Stimulated activated CD8-positive, alpha-beta memory T cell treated with anti-CD3 and anti-CD28 coated beads, Interleukin-7, amount 100 ng/mL, for 48 hours (primary cell): ENCODE measurements at places on chromosomes 2 and 18.

- DNase-seq = no peak
Measured at GRCh38 chr2:26521054-26521912, 43.4 kb upstream of the OTOF start.

DNA sequence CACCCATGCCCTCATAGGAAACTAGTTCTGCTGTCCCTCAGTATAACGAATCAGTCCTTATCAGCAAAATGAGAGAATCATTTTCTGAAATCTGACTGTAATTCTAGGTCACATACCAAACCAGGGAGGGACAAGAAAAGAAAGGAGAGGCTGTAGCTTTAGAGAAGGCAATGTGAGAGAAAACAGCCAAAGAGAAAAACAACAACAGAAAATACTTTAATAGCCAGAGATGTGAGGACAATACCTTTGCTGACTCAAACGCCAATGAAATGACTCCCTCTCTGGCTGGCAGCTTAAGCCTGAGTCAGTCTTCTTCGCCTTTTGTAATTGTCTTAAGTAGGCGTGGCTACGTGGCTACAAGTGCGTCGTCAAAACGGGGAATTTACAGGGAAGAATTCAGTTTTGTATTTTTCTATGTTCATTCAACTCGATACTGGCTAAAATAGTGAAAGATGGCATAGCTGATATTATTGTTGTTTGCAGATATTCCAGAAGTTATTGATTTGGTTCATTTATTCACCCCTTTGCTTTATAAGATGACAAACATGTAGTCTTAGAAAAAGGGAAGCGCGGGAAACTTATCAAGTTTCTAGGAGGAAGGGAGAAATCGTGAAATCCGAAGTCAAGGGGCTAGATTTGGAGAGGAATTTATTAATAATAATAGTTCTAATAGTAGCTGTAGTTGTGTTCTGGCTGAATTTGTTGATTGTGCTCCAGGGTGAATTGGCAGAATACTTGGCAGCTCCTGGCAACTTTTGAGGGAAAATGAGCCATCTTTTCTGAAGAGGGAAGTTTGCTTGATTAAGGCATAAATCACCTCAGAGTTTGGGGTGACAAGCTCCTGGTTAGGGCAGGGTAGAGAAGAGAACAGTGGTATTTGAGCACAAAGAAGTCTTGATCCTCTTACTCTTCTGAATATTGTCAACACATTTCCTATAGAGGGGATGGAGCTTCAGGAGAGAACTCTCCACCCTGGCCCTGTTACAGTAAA, at the start of gene IL1A:
Gene IL1A (minus strand): TSS at position 295 of the 991 bp plus-strand sequence. CDS start 723 bp downstream, outside the sequence.
- no peak for DNase-seq

- no peak for DNase-seq
Measured at GRCh38 chr2:128632501-128632800, 313.8 kb upstream of the HS6ST1 start.

GRCh38 chr18:38948436-38948835, 1382.8 kb upstream of the CELF4 start:
- DNase-seq = no peak

DNA sequence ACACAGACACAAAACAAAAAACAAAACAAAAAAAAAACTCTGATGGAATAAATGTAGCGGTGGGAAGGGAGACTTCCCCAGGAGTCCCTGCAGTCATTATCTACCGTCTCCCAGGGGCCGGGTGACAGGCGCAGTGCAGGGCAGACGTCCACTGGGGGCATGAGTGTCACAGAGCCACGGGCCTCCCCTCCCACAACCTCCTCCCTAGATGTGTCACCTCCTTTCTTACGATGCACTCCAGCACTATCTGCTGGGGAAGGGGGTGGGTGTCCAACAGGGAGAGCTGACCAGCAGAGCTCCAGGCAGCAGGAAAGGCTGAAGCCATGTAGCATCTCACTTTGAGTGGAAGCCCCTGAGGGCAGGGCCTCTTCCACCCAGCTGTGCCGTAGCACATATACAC, 84.5 kb downstream of the LONRF2 start:
- no peak for DNase-seq

- DNase-seq = no peak
Measured at GRCh38 chr2:133526530-133527300, 41.5 kb downstream of the NCKAP5 start.

DNA sequence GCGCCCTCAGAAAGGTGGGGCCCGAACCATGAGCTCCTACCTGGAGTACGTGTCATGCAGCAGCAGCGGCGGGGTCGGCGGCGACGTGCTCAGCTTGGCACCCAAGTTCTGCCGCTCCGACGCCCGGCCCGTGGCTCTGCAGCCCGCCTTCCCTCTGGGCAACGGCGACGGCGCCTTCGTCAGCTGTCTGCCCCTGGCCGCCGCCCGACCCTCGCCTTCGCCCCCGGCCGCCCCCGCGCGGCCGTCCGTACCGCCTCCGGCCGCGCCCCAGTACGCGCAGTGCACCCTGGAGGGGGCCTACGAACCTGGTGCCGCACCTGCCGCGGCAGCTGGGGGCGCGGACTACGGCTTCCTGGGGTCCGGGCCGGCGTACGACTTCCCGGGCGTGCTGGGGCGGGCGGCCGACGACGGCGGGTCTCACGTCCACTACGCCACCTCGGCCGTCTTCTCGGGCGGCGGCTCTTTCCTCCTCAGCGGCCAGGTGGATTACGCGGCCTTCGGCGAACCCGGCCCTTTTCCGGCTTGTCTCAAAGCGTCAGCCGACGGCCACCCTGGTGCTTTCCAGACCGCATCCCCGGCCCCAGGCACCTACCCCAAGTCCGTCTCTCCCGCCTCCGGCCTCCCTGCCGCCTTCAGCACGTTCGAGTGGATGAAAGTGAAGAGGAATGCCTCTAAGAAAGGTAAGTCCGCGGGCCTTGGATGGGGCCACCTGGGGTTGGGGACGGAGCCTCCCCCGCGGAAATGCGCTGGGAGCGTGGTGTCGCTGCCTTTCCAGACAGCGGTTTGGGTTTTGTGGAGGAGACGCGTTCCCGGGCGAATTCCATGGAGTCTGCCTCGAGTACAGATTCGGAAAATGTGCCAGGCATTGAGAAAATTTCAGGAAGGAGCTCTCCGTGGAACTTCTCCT, 559 bp downstream of the HOXD1 start:
- DNase-seq = no peak

DNA sequence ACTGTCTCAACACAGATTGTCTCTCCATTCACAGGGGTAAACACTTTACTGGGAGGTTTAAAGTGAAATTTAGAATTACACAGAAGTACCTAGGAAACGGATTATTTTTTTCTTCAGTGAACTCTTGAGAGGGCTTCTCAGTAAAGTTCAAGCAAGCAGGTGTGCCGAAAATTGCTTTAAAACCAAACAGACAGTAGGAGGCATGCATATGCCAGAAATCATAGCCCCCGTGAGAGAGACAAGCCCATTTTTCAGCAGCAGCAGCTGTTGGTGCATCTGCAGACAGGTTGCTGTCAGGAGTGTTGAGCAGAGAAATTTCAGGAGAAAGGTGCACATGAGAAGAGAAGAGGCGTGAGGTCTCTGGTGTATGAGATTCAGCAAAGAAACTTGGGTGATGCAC, 2115.5 kb upstream of the CELF4 start:
- no peak for DNase-seq

DNA sequence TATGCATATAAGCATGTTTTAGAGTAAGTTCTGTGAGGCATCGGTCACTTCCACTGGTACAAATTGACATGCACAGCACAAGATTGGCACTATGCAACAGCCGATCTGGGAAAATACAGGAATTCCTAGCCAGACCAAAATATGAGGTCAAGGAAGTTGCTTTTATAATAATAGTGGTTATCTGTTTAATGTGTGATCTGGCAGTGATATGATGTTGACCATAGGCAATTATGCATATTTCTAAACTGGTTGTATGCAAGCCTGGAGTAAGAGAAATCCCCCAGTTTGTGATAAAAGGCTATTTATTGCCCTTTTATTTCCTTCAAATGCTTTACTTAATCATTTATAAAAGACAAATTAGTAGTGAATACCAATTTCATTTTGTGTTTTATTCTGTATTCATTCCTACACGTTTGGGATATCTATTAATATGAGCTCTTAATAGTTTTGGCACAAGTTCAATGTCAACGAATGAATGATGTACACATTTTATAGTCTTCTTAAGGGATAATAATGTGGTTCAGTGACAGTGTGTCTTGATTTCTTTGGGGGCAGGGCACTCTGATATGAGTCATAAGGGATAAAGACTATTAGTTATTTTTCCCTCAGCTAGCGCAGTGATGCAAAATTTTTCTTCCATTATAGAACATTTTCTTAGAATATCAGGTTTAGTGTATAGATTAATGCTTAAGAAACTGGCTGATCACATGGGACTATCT, 34.7 kb upstream of the ZEB2 start:
- no peak for DNase-seq

DNA sequence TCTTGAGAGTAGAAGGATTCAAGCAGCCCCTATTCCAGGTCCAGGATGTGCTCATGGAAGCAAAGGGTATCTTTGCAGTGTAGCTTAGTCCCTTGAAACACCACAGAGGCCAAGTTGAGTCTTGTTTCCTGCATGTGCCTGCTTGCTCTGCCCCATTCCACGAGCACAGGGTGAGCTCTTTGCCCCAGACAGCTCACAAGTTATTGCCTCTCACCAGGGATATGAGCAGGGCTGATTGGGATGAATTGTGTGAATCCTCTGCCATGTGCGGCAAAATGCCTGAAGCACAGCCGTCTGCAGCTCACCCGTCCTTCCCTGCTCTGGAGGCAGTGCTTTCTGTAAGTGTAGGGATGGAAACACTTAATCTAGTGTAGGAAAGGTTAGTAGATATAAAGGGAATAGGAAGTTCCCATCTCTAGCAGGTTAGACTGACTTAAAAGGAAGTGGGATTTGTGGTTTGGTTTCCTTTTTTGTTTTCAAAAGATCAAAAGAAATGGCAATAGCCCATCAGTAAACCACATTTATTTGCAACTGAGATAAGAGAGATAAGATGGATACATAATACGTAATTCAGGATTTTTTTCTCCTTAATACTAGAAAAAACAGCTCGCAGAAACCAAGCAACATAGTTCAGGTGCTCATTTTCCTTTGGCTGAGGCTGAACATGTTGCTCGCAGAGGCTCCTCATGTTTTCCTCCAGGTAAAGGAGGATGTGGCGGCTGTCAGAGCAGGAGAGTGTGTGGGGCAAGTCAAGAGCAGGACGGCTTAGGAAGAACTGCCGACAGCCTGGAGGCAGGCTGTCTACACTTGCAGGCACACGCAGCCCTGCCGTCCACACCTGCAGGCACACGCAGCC, 41.4 kb downstream of the TMEM182 start:
- DNase-seq = no peak

- no peak for DNase-seq
Measured at GRCh38 chr2:46634905-46635304, 155.5 kb downstream of the TMEM247 start.

DNA sequence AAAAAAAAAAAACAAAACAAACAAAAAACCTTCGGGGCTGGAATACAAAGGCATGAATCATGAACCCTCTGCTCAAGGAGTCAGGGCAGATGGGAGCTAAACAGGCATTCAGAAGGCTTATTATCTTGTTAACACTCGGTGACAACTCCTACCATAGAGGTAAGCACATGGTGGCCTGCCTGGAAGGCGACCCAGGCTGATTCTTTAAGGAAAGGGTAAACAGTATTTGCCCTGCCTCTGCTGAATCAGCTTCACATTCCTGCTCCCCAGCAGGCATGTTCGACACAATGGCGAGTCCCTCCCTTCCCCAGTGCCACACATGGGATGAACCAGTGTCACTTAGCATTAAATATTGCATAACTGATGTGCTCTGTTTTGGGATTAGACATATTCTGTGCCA, 191.9 kb downstream of the ARL4C start:
- no peak for DNase-seq
